ENCODE measurements at places on chromosomes 7 and 10.

DNA sequence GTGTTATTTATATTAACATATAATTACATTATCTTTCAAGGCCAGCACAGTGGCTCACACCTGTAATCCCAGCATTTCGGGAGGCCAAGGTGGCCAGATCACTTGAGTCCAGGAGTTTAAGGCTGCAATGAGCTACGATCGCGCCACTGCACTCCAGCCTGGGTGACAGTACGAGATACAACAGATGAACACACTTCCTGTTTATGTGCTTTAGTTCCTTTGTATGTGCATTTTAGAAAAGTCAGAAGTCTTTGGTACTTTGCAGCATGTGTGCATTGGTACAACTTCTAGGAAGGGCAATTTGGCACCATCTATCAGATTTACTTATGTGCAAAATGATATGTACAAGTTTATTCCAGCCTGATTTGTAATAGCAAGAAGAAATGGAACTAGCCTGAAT, 13.3 kb downstream of the SLC35G1 start:
- no peak for DNase-seq

DNA sequence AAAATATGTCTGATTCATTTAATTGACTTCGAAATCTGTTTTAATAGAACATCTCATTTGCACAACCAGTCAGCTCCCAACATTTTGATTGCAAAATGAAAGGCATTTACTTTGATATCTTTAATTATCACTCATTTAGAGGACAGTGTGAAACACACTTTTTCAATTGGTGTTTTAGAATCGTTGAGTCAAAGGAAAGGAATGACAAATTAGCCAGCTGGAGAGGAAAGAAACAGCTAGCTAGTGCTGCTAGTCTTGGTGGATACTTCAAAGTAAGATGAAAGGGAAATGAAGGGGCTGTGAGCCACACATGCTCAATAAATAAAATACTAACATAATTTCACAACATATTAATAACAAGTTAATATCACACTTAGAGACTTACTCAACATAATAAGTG, 570.2 kb downstream of the PHTF2 start:
- no peak for DNase-seq

- no peak for DNase-seq
Observed at GRCh38 chr10:50367732-50368131, 116.4 kb upstream of the ASAH2 start.

DNA sequence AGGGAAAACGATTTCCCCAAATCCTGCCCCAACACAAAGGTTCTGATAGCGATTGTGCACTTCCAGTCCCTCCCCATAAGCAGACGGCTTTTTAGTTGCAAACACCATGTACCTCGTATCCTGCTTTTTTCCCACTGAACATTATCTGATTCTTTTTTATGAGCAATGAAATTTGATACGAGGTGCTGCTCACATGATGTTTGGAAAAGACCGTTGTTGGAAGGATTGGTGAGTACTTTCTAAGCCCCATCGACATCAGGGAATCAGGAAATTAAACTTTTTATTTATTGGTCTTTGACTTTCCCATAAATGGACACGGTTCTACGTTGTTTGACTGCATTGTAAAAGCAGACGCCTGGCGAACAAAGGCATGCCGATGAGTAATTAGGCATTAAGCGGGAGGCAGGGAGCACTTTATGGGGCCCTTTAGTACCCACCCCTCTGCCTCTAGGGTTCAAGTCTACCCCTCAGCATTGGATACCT, 49.4 kb downstream of the TEX36 start:
- DNase-seq = no peak

DNA sequence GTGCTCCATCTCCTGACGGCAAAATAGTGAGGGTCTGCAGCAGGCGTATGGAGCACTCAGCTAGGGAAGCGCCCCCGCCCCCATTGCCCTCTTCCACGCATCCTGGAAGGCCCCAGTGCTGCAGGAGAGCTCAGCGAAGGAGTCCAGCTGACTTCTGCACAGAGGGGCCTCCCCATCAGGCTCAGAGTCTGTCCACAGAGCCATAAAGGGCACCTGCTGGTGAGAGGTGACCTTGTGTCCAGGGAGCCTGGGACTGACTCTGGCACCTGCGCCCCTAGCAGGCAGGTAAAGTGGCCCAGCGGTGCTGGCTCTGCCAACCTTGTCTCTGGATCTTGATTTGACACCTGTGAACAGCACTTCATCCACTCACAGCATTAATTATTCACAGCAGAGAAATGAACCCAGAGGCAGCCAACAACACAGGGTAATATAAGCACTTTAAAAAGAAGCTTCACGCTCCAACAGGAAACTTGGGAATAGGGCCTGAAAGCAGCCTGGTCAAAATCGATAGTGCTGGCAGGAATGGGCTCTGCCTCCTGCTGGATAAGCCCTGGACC, 59.6 kb downstream of the VOPP1 start:
- DNase-seq = no peak

- no peak for DNase-seq
Observed at GRCh38 chr7:112103246-112103645, 103.0 kb downstream of the DOCK4 start.

- no peak for DNase-seq
Observed at GRCh38 chr10:128551475-128551874, 425.3 kb upstream of the MKI67 start.

DNA sequence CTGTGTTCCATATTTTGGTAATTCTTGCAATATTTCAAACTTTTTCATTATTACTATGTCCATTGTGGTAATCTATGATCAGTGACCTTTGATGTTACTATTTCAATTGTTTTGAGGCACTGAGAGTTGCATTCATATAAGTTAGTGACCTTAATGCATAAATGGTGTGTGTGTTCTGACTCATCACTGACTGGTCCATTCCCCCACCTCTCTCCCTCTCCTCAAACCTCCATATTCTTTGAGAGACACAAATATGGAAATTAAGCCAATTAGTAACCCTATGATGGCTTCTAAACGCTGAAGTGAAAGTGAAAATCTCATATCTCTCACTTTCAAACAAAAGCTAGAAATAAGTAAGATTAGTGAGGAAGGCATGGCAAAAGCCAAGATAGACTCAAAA, 739.6 kb downstream of the CCSER2 start:
- DNase-seq = no peak

GRCh38 chr10:12638781-12639180, 289.4 kb downstream of the CAMK1D start:
- DNase-seq = no peak

DNA sequence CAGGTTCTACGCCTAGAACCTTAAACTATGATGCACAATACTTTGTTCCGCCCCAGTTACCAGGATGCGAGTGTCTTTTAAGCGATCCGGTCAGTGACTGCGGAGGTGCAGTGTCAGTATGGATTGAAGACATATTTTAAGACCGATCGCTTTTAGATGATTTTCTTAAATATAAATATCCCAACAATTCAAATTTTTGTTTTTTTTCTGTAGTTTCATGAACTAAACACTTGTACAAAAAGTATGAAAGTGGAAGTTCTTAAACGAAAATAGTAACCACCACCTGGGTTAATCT, 835 bp downstream of the COMMD3 start:
- DNase-seq = no peak

DNA sequence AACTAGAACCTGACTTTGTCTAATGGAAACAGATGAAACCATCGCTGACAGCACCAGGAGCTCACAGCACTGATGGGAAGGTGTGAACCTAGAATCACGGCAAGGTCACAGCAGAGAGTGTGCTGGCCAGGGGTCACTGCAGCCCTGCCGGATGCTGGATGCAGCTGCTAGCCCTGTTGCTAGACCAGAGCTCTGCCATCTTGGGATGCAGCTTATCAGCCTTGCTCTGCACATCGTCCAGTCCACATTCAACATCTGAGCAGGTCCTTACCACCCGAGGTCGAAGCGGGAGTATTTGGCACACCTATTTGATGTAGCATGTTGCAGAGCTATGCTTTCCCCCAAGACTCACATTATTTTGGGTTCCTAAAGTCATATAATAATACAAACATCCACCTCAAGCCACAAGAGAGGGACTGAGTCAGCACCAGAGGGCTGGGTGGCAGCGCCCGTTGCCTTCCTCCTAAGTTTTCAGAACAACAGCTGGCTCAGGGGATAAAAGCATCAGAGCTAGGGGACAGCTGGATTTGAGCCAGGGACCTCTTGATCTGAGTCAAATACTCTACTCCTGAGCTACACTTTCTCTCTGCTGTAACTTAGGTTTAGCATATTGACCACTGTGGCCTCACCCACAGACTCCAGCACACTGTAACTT, 135.3 kb downstream of the ZNF467 start:
- DNase-seq = no peak

DNA sequence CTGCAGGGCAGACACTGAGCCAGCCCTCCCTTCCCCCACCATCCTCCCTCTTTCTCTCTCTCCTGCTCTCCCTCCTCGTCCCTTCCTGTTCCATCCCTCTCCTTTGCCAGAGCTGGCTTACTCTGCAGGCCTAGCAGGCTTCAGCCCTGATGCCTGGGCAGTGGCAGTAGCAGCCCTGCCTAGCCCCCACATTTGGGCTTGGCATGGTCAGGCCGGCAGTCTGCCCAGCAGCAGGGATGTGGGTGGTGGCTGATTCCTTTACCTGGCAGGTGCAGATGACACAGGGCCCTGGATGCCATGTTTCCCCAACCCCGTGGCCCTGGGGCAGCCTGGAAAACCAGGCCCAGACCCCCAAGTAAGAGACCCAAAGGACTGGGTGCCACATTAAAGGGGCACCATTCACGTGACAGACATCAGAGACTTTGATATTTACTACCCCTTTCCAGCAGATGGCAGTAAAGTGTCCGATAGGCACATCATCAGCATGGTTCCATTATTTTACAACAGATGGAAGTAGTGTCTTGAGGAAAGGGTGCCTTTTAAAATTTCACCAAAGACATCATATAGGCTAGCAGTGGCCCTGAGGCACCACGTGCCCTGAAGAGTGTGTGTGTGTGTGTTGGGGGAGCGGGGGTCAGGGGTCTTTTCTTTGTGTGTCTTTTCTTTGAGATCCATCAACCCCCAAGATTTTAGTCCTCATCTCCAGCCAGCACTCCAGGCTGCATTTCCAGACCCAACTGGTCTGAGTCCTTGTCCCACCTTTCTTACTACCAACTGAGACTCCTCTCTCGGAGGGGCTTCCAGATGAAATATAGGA, 5.9 kb downstream of the KCP start:
- DNase-seq = no peak

DNA sequence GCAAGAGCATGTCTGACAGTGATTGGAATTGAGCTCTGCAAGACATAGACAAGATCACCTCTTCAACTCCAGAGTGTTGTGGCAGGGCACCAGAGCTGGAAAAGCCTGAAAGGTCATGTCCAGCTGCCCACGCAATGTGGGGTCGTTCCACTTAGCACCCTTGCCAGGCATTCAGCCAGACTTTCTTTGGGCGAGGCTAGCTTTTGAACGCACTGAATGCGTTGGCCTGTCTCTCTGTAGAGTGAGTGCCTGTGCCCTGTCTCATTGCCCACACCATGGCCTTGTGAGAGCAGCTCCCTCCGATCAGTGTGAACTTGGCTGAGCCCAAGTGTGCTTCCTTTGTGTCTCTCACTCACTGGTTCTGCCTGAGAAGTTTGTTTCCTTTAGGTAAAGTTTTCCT, 23.3 kb downstream of the UBTD1 start:
- no peak for DNase-seq

GRCh38 chr10:75375838-75376237, 25.7 kb downstream of the ZNF503 start:
- no peak for DNase-seq

DNA sequence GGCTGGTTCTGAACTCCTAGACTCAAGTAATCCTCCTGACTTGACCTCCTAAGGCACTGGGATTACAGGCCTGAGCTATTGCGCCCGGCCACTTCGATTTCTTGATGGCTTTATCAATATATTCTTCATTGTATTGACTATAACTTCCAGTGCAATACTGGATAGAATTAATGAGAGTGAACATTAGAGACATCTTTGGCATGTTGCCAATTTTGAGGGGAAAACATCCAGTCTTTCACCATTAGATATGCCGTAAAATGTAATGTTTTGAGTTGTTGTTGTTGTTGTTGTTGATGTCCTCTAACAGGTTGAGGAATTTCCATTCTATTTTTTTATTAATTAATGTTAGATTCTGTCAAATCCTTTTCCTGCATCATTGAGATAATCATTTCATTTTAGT, 578.9 kb downstream of the ZWINT start:
- DNase-seq = no peak

DNA sequence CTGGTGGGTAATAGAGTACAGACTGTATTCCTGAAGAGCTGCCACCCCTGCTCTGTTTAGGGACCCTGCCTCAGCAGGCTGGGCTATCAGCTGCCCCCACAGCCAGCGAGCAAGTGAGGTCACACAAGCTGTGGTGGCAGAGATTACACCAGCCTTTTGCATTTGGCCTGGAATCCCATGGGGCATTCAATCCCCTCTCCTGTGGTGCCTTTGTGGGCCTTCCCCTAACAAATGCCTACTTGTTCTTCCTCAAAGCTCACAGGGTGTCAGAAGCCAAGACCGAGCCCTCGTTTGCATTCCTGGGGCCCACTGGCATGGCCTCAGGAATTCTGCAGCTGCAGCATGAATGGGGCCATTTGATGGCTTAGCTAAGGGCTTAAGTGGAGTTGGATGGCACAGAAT, 212.7 kb upstream of the PHYHIPL start:
- DNase-seq = no peak

Measured in stimulated activated CD4-positive, alpha-beta T cell treated with anti-CD3 and anti-CD28 coated beads, Interleukin-1b, Interleukin-23, amount 100 ng/mL, for 1 hour (primary cell).